ENCODE measurements at places on chromosomes 2 and 18. TPM values are rescaled to one million over a fixed set of nuclear protein-coding genes. Genes with fewer than 3 reads are reported as not detected.

- DNase-seq, result no peak
These were observed 29.1 kb downstream of the AFG3L2 start for GRCh38 chr18:12347895-12348294.

DNA sequence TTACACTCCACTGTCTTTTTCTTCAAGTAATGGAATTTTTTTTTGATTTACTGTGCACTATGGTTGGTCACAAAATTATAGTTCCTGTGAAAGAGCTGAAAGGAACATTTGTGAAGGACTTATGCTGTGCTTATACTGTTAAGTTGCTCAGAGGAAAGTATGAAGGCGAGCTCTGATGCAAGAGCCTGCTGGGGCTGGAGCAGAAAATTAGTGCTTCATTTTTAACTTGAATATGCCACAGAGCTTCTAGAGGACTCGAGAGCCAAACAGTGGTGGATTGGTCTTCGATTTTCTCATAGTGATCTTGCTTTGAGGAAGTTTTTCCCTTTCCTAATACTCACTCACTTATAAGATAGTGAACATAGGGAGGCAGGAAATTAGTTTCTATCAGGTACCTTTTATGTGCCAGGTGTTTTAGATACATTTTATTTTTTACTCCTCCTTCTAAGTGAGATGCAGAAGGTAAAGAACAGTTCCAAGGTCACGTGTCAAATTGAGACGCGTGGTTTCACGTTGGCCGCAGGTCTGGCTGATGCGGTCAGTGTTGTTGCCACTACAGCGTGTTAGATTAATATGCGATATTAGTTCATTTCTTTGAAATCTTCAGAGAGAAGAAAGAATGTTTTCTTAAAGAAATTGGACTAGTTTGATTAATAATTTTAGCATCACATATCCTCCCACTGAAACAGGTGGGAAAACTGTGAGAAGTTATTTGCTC lies 20.2 kb downstream of the GATA6 start:
- no peak for DNase-seq

Gene LIMS3
- total RNA-seq, result 3.1 TPM

DNA sequence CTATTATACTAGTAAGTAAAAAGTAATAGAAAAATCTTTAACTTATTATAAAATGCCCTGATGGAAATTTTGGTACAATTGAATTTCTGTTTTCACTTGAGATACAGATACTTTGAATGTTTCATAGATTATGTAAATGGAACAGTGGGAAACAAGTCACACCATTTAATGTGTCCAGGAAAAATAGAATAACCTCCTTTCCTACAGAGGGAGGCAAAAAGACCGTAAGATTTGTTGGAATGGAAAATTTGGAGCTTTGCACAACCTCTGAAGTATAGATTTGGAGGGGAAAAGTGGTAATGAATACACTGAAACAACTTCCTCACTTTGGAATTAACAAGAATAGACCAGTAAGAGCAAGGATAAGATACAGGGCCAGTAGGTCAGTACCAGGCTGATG lies 149.2 kb upstream of the L3MBTL4 start:
- DNase-seq, result no peak

DNA sequence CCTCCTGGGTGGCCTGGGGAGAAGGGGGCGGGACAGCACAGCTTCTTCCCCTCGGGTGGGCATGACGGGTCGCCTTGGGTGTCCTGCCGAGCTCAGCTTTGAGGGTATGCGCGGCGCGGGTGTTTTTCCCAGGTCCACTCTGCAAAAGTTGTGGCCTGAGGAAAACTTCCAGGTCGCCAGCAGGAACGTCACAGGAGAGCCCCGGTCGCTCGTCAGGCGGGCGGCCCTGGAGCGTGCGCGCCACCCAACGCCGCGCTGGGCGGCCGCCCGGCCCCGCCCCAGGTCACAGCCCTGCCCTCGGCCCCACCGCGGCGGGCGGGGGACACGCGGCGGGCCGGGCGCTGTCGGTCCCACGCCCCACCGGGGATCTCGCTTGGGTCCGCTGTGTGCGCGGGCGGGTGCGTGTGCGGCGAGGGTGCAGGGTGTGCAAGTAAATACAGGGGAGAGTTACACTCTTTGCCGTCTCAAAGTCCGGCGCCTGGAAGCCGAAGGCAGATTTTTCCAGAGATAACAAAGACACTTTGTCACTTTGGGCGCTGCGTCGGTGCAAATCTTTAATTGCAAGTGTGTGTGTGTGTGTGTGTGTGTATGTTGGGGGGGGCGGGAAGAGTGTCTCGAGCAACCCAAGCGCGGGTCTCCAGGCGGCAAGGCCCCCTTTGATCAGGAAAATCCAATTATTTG lies 616 bp upstream of the SP5 start:
- DNase-seq, result peak; percentile 36

Gene RRM2
- total RNA-seq, result 5.4 TPM

GRCh38 chr18:9918016-9918680 lies 4.3 kb downstream of the VAPA start:
- no peak for DNase-seq

DNA sequence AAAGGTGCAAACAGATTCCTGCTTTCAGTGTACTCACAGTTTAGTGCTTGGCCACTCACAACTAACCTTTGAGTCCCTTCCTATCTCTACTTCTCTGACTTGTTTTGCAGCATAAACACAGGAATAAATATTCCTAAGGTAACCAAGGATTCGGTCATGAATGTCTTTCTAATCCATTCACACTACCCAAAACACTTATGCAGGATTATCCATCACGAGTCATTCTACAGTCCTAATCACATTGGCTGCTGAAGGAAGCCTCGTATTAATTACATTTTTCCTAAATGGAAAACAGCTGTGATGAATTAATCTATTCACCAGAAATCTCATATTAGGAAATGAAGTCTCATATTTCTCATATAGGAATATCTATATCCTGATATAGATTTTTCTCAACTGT lies 16.3 kb downstream of the RDH14 start:
- no peak for DNase-seq

DNA sequence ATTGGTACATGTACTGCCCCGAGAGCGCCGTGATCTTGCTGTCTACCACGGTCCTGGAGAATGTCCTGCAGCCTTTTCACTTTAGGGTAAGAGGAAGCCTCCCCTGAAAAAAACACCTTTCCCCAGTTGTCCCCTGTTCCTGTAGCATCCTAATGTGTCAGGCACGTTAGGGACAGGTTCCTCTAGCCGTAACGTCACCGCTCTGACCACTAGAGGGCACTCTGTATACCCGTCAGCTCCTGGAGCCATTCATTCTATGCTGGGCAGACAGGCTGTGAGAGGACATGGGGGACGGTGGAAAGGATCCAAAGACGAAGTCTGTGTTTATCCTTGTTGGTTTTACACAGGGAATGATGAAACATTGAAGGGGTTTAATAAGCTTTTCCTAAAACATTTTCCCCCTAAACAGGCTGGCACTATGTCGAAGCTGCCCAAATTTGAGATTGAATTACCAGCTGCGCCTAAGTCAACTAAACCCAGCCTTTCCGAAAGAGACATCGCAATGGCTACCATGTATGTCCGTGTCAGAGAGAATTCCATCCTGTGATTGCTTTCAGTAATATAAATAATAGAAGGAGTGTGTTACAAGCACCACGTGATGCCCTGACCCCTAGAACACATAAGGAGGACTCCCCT lies 12.7 kb downstream of the RMC1 start:
- peak; percentile 80 for DNase-seq

DNA sequence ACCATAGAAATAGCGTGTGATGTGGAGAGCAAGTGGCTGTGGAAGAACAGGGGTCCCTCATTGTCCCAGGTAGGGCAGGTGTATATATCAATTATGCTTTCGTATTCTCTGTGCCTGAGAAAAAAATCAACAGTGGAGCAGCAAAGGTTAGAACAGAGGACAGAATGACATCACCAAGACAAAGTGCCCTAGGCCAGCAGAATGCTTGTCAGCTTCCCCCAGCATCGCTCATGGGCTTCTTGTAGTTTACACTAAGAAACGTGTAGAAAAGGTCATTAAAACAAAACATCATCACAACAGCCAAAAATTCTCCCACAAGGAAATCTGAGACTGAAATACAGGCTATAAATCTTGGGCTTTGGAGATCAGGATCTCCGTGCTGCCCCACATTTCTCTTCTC lies 288.0 kb downstream of the TDRD15 start:
- no peak for DNase-seq

Gene CCDC85A
- 1.8 TPM for total RNA-seq

Gene CIB4
- not detected for total RNA-seq

DNA sequence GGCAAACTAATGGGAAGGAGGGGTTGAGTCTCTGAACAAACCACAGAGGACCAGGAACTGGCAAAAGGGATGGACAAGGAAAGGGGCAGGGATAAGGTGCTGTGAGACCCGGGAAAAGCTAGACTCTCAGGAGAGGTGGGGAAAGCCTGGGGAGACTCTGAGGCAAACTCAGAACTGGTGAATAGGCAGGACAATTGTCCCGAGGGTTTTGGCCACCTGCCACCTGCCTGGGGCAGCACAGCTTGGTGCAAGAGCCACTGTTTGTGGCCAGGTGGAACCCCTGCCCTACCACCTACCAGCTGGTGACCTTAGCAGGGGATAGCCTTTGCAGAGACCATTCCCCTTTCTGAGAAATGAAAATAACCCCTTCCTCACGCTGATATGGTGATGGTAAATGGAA lies 129.4 kb upstream of the ASB18 start:
- no peak for DNase-seq

GRCh38 chr2:89767572-89768435 lies 1076.3 kb downstream of the RPIA start:
- no peak for DNase-seq

DNA sequence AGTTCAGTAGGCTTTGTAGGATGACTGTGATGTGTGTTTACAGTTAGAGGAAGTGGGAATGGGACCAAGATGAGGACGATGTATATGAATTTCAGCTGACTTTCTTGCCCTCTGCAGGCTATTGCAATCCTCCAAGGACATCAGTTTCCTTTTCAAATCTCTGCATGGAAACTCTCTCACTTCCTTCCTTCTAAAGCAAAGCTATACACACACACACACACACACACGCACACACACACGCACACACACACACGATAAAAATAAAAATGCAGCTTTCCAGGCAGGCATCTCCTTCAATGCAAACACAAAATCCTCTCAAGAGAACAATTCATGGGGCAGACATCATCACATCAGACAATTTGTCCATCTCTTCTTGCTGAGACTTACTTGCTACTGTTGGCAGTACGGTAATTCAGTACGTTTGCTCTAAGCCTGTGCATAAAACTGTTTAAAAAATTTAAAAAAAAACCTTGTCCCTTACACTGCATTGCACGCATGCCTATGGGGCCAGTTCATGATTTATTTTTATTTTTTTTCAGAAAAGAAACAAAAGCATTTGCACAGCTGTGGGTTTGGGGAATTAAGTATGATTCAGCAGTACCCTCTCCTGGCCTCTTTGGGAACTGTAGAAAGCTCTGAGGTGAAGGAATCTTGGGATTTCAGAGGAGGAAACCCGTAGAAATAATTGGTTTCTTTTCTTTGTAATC lies 27.1 kb upstream of the ICOS start:
- DNase-seq, result peak; percentile 42

Gene ABCG8
- 2.6 TPM for total RNA-seq
